ENCODE measurements at places on chromosomes 5 and 9.
A peak's percentile ranks its signal among the peaks of the same experiment; 100 is the strongest.

- no peak for DNase-seq
These were observed 10.3 kb downstream of the RHOBTB3 start for GRCh38 chr5:95741458-95741857.

- no peak for DNase-seq
These were observed 213.4 kb downstream of the COX7C start for GRCh38 chr5:86831128-86831527.

DNA sequence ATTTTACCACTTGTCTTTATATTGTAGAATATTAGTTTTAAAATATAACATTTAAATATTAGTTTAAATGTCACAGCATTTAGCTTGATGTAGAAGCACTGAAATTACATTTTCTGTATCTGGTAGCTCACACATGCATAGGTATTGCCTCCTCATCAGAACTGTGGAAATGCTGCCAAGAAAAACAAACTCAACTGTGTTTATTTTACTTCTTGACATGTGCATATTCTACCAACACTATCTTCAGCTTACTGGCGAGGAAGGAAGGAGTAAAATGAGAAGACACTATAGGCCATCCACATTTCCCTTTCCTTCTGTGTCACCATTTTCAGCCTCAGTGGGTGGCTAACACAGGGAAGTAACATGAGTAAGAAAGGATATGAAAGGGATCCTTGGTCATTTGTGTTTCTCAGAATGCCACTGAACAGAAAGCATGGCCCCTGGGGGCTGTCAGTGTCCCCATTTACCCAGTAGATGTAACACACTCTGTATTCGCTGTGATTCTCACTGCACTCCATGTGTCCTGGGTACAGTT, 81.0 kb upstream of the HTR4 start:
- no peak for DNase-seq

DNA sequence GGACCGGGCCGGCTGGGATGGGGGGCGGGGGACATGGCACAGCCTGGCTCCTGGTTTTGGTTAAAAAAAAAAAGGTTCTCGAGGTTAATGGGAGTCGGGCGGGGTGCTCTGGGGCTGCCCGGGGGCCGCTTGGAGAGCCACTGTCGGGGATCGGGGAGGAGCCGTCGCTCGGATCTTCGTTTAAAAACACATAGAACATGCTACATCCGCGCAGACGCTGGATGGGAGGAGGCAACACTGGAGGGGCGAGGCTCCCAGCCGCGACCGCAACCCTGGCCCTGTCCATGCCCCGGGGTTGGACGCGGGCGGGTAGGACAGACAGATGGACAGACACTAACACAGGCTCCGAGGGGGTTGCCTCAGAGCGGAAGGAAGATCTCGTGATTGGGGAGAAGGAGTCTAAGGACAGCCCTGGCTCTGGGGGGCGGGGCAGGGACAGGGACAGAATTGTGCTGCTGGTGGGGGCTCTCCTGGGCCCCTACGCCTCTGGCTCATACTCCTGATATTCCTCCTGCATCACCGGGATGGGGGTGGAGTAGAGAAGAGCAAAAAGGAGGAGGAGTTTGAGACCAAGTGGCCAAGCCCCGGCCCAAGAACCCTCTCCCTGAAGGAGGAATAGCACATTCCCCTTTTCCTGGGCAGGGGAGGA, 9.9 kb downstream of the SNCB start:
- peak; percentile 32 for DNase-seq

DNA sequence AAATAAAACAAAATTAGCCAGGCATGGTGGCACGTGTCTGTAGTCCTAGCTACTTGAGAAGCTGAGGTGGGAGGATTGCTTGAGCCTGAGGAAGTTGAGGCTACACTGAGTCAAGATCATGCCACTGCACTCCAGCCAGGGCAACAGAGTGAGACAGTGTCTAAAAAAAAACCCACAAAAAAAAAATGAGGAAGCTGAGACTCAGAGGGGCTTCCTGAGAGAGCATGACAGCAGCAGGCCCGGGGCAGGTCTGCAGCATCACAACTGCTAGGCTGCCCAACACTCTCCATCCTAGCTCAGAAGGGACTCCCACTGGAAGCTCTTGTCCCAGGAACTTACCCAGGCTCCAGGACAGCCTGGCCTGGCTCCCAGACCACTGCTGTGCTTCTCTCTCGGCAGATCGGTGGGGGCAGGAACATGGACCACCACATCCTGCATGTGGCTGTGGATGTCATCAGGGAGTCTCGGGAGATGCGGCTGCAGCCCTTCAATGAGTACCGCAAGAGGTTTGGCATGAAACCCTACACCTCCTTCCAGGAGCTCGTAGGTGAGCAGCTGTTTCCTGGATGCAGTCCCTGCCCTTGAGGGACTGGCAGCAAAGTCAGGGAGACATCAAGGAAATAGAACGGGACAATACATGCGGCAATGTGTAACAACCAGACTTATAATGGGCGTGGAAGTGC, 19.1 kb downstream of the PTGS1 start:
- no peak for DNase-seq

DNA sequence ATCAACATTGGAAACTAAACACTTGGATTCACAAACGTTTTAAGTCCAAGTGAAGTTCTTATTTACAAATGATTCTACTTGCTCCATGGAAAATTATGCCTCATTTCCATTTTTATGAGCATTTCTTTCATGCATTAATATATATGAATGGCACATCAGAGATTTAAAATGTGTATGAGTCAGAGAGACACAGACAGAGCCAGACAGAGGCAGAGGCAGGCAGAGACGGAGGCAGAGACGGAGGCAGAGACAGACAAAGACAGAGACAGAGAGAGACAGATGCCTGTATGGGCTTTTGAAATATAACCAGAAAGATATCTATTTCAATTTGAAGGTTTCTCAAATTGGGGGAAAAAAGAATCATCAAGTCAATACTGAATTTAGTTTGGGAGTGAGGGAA, 649.0 kb downstream of the PTPRD start:
- DNase-seq: no peak

- DNase-seq: no peak
These were observed 10.7 kb upstream of the SLC22A4 start for GRCh38 chr5:132283423-132284043.
